NCI-H446 treated with DMSO at 0.1 percent for 48 hours (cell line): ENCODE measurements at places on chromosomes 2 and 18.
A peak's percentile ranks its signal among the peaks of the same experiment; 100 is the strongest.

- DNase-seq: no peak
Measured at GRCh38 chr2:219448099-219448775, 13.6 kb downstream of the SPEG start.

DNA sequence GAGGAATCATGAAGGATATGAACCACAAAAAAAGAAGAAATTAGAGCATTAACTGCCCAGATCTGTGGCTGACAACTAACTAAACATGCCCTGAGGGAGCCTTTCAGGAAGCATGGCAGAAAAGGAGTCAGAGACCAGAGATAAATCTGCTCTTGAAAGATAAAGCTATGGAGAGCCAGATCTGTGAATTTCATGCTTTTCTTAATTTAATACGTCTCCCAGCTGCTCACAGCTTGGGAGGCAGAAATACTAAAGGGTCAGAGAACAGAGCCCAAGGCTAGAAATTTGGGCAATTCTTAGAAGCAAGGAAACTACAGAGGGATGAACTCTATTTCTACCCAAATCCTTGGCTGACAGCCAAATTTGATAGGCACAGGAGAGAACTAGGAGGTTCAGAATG lies 223.0 kb upstream of the DPP10 start:
- no peak for DNase-seq

DNA sequence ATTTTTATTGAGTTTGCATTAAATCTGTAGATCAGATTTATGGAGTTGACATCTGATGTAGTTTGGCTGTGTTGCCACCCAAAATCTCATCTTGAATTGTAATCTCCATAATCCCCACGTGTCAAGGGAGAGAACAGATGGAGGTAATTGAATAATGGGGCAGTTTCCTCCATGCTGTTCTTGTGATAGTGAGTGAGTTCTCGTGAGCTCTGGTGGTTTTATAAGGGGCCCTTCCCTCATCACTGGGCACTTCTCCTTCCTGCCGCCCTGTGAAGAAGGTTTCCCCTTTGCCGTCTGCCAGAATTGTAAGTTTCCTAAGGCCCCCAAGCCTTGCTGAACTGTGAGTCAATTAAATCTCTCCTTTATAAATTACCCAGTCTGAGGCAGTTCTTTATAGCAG lies 32.2 kb downstream of the ZC3H15 start:
- DNase-seq: no peak

DNA sequence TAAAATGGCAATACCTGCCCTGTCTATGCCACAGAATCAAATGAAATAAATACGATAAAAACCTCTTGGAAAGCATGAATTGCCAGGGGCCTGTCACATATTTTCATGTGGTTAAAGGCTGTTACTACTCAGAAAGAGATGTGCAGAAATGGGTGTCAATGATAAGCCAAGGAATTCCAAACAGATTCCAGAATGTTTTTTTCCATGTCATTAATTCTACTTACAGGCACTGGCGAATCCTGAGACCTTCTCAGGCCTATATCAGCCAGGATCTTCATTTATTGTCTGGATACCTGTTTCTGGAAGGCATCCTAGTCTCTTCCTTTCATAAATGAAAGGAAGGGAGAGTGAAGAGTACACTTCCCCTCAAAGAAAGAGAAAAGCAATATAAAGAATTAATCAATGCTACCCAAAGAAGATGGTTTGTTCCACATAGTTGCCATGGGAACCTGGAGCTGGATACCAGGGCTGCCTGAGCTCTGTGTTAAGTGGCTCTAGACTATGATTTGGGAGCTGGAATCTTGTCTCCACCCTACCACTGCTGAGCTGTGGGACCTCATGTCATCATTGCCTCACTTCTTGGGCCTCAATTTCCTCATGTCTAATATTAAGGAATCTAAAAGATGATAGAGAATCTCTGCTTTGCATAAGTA lies 335.1 kb upstream of the SKOR2 start:
- DNase-seq: no peak

DNA sequence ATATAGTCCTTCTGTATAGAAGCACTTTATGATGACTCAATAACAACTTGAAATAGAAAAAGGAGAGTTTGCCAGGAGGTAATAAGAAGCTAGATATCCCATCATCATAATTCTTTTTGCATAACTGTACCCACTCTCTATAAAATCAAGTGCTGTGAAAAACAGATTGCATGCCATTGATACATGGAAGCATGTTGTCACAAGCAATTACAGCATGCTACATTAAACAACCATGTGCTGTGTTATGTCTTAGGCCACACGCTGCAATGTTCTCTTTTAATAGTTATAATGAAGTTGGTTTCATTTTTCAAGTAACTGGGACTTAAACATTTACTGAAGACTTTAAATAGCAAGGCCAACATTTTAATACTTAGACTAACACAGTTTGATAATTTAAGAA lies 264.2 kb downstream of the RPRM start:
- no peak for DNase-seq

DNA sequence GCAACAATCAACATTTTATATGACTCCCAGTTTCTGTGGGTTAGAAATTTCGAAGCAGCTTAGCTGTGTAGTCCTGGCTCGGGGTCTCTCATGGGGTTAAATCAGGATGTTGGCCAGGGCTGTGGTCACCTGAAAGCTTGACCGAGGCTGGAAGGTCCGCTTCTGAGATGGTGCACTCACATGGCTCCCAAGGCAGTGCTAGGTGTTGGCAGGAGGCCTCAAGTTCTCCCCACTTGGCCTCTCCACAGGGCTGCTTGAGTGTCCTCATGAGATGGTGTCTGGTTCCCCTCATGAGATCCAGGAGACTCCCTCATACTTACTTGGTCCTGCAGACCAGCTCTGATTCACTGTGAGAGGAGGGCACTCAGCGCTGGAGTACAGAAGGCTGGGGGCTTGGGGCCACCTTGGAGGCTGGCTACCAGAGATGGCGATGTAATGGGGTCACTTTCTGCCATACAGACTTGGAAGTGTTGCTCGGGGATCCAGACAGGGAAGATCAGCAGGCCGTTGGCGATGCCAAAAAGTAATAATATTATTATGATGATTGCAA lies 98.8 kb downstream of the INHBB start:
- DNase-seq: no peak

- no peak for DNase-seq
Measured at GRCh38 chr2:64727013-64727767, 73.5 kb upstream of the SERTAD2 start.

- DNase-seq: no peak
Measured at GRCh38 chr18:48670751-48671560, 132.1 kb downstream of the CTIF start.

DNA sequence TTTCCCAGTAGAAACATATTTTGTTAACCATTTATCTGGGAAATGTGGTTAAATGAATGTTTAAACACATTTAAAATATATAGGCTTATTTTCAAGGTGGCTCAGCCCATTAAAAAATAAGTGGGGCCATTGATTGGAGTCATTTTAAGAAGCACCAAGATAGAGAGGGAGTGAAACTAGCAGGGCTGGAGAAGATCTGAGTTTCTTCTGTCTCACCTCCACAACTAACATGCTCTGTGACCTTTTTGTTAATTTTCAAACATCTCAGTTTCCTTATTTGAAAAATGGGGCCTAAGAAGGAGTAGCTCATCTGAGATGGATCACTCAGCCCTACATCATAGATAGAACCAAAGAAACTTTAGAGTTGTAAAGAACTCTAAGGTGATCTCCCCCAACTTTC lies 254.8 kb downstream of the KCNS3 start:
- no peak for DNase-seq

DNA sequence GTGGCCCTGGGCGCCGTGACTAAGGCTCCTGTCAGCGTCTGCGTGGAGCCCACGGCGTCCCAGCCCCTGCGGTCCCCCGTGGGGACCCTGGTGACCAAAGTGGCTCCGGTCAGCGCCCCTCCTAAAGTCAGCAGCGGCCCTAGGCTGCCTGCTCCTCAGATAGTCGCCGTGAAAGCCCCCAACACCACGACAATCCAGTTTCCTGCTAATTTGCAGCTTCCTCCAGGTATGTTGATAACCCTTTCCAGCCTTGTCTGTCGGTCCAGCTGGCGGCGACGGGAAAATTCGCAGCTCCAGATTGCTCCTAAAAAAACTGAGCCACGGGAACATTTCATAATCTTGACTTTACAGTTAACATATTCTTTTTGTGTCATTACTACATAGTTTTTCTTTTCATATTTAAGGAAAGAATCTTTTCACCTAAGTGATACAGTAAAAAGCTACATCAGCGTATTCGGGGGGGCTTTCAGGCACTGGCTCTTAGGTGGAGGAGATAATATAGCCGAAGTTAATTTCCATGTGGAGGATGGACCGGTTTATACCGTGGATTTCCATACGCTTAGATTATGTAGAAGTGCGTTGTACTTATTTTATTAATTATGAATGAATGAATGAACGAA lies 916 bp downstream of the TAF4B start:
- no peak for DNase-seq

DNA sequence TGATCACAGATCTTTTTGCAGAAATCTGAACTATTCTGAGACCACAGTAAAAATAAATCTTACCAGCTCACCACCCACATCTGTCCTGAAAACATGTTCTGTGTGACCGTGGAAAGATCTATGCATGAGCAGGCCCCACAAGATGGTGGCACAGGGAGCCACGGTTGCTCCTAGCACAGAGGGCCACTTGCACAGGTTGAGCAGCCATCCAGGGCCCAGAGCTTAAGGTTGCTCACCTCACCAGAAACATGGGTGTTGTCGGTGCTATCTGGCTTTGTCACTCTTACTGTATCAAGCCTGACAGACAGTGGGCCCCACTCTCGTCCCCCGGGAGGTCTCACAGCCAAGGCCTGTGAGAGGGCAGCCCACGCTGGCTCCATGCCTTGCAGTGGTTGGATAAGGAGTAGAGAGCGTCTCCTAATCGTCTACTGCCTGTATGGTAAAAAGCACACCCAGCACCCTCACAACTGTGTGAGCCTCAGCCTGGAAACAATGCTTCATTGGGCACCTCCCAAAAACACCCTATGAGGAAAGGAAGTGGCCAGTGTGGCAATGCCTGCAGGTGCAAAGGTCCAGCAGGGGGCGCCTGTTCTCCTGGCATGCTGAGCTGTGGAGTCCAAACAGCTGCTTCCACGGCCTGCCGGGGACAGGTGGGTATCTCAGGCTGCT lies 19.6 kb downstream of the TUBB6 start:
- no peak for DNase-seq

GRCh38 chr2:101516823-101517690 lies 42.1 kb upstream of the RFX8 start:
- DNase-seq: no peak

- no peak for DNase-seq
Measured at GRCh38 chr2:100246163-100247145, 75.8 kb downstream of the LONRF2 start.

GRCh38 chr18:33536904-33537303 lies 41.1 kb upstream of the ASXL3 start:
- DNase-seq: no peak

- peak; percentile 83 for DNase-seq
Measured at GRCh38 chr2:2839782-2840531, 508.9 kb upstream of the MYT1L start.

DNA sequence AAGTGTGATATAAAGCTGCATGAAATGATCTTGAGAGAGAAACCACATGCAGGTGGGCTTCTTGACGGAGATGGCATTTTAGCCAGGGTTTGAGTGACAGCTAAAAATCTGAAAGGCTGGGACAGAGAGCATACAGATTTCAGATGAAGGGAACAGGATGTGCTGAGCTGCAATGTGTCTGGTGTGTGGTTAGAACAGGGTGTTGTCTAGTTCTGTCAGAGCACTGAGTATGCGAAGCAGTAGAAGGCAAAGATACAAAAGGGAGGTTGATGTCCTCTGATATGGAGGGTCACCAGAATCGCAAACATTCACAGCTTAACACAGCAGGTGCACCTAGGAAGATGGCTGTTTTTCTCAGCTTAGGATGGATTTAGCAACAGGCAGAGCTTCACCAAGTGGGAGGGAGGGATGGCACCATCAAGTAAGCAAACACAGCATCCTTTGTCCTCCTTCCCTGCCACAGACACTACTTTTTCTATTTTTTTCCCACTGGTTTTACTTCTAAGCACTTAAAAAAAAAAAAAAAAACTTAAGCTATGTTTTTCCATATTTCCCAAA lies 182.5 kb downstream of the TMX3 start:
- DNase-seq: no peak

DNA sequence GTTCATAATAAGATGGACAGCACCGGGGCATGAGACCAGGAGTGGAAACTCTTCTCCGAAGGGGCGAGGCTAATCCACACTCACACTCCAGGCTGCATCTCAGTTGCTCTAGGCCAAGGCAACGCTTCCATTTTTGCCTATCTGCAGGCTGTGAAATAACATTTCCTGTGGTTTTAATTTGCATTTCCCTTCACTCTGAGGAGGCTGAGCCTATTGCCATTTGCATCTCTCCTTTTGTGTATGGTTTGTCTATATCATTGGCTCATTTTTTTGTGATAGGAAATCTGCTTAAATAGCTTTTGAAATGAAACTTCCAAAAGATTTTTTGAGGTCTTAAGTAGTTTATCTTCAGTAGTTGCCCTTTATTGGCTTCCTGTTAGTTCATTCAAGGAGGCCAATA lies 57.6 kb downstream of the TPGS2 start:
- no peak for DNase-seq

DNA sequence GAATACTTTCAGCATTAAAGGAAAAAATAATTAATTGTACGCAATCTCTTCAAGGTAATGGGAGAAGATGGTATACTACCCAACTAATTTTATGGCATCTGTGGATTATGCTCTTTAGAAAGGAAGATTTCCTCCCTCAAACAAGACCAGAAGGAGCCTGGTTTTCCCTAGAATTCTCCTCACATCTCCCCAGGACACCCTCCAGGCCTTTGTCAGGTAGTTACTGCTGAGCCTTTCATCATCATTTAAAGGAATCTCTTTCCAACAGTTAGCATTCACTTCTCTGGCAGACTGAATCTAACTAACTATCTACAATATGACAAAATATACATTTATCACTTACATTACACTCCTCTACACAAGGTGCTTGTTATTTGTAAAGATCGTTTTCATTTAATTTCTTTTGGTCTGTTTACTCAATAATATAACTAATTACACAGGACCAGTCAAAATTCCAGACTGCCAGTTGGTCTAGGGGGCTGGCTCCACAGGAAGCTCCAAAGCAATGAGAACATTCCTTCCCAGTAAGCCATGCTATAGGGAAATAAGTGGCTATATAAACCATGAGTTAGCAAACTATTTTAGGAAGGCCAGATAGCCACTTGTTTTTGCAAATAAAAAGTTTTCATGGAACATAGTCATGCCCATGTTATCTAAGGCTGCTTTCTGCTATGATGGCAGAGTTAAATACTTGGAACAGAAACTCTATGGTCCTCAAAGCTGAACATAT lies 19.1 kb downstream of the ZNF24 start:
- DNase-seq: no peak

GRCh38 chr2:131641414-131642206 lies 113.9 kb downstream of the CCDC74A start:
- no peak for DNase-seq
